Fibroblast of upper back skin (primary cell): ENCODE measurements at places on chromosomes 4 and X.

GRCh38 chrX:67384403-67384802 is 159.4 kb upstream of the AR start:
- no peak for DNase-seq

DNA sequence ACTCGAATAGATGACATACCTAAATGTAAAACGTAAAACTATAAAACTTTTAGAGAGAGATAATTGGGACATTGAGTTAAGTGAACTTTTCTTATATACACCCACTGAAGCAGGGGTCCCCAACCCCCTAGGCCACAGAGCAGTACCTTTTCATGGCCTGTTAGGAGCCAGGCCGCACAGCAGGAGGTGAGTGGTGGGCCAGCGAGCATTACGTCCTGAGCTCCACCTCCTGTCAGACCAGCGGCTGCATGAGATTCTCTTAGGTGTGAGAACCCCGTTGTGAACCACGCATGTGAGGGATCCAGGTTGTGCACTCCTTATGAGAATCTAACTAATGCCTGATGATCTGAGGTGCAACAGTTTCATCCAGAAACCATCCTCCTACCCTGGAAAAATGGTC is 114.8 kb downstream of the HMX1 start:
- no peak for DNase-seq

GRCh38 chrX:115957862-115958490 is 212.6 kb upstream of the AGTR2 start:
- DNase-seq: no peak

DNA sequence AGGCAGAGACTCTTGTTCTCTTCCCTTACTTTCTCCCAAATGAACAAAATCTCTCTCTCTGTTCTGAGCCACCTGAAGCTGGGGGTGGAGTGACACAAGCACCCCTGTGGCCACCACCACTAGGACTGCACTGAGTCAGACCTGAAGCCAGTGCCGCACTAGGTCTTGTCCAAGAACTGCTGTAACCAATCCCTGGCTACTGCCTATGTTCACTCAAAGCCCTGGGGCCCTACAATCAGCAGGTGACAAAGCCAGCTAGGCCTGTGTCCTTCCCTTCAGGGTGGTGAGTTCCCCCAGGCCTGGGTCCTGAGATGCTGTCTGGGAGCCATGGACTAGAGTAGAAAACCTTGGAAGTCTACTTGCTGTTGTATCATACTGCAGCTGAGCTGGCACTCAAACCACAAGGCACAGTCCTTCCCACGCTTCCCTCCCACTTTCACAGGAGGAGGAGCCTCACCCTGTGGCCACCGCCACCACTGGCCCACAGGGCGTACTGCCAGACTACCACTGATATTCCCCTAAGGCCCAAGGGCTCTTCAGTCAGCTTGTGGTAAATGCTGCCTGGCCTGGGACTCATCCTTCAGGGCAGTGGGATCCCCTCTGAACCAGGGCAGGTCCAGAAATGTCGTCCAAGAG is 119.1 kb downstream of the RTL9 start:
- DNase-seq: no peak

- DNase-seq: no peak
Measured at GRCh38 chr4:133372699-133373098, 223.6 kb downstream of the PCDH10 start.

DNA sequence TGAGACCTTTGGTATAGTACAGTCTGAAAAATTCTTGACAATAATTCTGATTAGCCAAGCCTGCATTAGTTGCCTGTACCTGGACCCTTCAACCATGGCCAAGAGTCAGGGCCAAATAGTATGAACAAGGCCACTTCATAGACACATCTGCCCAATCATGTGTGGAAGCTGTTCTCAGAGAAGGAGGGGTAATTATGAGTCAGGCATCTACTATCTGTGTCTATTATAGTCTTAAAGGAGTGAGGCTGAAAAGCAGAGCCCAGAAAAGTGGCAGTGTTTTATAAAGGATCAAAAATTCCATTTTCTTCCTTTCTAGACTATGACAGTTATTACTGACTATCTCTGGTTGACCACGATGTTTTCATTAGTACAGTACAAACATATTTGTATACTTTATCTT is 5.0 kb upstream of the ADGRL3 start:
- no peak for DNase-seq

GRCh38 chr4:110808351-110808878 is 185.5 kb upstream of the PITX2 start:
- peak; percentile 61 for DNase-seq

GRCh38 chr4:111269439-111269838 is 646.6 kb upstream of the PITX2 start:
- peak; percentile 40 for DNase-seq

DNA sequence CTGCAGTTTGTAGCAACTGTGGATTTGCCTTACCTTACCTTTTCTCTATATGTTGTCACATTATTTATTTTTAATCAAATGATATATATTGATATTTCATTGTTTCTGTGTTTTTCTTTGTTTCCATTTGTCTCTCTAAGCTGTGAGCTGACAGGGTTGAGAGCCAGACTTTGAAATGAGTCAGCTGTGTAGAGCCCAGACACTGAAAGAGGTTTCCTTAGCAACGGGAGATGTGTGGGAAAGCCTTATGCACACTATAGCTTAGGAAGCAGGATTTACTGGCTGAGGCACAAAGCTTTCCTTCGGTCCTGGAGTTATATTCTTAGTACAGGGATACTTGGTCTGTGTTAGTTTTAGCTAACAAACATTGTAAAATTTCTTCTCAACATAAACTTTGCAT is 192.2 kb downstream of the FGF13 start:
- DNase-seq: peak; percentile 22

DNA sequence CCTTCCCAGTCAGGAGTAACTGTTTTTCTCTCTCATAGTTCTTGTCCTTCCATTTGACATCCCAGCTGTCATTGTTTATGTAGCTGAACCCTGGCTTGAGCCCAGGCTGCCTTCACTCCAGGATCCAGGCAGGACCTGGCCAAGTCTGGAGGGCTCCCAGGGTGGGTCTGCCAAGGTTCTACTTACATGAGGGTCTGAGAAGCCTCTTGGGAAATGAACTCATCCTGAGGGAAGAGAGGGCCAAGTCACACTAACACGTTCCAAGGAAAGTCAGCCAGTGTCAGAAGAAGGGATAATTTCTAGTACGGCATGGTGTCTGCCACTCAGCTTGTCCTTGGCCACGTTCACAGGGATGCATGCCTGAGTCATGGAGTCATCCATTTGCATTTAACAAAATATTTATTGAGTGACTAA is 54.8 kb upstream of the SRD5A3 start:
- DNase-seq: peak; percentile 10

DNA sequence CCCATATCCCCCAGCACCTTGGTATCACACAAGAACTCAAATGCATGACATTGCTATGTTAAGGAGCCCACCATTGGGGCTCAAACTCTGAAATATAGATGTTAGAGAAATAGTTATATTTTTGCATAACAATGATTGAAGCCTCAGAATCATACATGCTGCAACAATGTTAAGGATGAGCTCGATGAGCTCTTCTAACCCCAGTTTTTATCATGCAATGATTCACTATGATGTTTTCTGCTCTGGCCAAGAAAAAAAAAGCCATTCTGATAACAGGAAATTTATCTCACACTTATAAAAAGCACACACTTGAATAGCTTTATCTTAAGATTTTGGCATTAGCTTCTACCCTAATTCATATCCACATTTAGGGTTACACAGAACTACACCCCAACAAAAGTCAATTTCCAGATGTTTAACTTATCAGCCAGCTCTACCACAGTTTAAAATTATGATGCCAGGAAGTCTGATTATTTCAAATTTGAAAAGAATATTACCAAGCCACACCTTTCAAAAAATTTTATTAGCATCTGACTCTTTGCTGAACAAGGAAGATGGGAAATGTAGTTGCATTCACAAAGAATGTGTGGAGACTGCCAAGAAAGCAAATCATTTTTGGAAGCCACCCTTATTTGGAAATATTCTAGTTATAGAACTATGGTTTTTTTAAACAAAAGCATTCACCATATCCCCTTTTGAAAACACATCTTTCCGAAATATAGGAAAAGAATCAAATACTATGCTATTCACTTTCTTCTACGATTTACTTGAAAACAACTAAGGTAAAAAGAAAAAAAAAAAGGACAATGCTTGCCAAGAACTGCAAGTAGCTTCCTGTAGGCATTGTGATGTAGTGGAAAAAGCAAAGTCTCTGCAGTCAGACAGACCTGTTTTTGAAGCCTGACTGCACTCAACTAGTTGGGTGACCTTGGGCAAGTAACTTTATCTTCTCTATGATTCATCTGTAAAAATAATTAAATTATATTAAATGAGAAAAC is 100.8 kb upstream of the PLS3 start:
- peak; percentile 58 for DNase-seq

DNA sequence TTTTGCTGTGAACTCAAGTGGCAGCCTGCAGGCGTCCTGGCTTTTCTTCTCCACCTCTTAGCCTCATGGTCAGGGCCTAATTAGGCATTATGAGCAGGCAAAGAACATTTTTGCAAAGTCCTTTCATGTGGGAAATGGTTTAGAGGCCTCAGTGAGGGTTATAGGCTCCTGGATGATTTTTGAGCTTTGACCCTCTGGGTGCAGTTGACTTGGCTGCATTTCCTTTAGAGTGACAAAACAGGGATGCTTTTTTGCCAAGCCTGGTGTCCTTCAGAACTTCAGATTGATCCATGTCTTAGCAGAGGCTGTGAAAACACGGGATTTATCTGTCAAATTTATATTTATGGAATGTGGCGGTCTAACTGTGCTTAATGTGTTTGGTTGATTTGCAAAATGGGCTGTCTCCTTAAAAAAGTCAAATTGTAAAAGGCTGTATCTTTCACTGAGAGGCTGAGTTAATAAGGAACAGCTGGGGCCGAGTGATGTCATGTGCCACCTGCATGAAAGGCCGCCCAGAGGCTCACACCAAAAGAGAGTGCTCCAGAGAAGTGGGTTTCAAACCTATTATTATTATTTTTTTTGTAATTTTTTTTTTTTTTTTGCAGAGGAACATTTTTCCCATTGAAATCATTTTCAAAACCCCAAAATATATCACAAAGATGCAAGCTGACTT is 192.2 kb upstream of the ARX start:
- DNase-seq: peak; percentile 1

- no peak for DNase-seq
Measured at GRCh38 chr4:96134806-96135205, 294.9 kb downstream of the PDHA2 start.

- DNase-seq: no peak
Measured at GRCh38 chr4:80078346-80079092, 5.5 kb upstream of the ANTXR2 start.

DNA sequence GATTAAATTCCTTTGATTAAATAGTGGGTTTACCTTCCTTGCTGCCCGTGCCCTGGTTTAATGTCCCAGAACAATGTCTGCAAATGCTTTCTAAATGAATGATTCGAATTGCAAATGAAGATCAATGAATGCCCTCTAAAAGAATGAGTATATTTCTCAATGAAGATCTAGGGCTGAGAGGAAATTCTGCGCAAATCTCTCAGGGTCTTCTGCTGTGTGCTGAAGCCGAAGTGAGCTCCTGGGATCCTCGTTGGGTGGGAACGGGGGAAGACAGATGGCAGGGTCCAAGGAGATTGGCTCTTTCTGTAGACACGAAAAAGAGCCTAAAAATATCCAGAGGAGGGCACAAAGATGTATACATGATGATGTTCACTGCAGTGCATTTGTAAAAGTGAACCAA is 224.8 kb downstream of the STIM2 start:
- no peak for DNase-seq

GRCh38 chrX:107565015-107565414 is 63.3 kb upstream of the PRPS1 start:
- peak; percentile 73 for DNase-seq

DNA sequence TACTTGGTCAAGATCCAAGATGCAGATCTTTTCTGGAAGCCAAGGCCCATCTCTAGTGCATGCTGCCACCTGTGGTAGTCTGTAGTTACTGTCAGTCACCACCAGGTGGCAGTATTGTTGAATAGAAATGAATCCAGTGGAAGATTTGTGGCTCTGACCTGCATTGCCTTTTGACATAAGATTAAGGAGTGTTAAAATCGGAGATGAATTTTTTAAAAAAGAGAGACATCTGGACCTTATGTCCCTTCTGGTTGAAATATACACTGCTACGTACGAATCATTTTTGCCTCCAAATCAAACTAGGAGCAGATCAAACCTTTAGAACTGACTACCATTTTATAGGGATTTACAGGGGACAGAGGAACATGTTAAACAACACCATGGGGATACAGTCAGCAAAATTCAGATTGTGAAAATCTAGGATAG is 46.9 kb upstream of the RHOH start:
- DNase-seq: peak; percentile 68

DNA sequence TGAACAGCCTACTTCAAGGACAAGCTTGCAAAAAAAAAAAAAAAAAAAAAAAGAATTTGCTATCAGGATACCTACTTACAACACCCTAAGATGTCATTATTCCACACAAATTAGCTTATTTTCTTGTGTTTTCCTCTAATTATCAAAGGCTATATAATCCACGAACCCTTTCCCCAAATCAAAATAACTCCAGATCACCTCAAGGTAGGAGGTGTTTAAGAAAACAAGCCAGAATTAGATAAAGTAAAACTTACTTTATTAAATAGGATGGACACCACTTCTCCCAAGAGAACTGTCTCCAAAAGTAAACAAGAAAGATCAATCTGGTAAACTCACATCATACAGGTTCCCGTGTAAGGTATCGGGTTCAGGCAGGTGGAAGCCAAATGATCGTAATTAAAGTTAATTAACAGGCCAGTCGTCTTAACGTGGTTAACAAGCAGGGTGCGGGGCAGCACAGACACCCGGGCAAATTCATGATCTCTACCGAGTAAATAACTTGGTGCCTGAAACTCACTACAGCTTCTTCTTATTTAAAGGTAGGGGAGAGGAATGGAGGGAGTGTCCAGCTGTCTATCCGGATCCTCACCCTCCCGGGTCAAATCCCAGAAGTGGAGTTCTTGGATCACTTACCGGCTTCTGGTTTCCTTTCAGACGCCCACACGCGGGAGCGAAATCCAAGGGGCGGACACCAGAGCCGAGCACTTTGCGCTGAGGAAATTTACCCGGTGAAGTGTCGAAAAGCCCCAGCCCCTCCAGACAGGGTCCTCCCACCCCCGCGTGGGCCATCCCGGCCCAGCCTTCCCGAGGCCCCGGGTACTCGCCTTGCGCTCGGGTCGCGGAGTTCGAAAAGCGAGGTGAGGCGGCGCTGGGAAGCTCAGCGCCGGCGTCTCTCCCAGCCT is 708 bp downstream of the ARAP2 start:
- DNase-seq: no peak

- DNase-seq: peak; percentile 10
Measured at GRCh38 chrX:51779306-51779705, 36.1 kb downstream of the GSPT2 start.

DNA sequence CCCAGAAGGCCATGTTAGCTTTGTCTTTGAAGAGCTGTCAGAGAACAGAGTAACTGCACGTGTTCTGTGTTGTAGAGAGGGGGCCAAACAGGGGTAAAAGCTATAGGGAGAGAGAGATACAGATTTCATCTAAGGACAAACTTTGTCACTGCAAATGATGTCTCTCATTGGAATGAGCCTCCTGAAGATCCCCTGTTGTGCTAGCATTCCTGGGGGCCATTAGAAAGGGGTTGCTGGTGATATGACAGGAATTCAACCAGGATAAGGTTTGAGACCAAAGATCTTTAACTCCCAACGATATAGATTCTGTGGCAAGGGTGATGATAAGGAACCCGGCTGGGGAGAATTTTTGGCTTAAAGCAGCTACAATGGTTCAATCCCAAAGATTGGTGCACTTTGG is 16.8 kb downstream of the MID1 start:
- no peak for DNase-seq

GRCh38 chrX:134459683-134460004 is 321 bp upstream of the HPRT1 start:
- no peak for DNase-seq

- DNase-seq: no peak
Measured at GRCh38 chr4:3461515-3462291, 1.4 kb upstream of the DOK7 start.

GRCh38 chr4:153788413-153789276 is at the start of gene SFRP2:
TSS of gene SFRP2 (minus strand) at chr4:153789083. CDS start at chr4:153788835, 248 bp downstream.
- no peak for DNase-seq
